ENCODE measurements at places on chromosomes 5 and 9.

DNA sequence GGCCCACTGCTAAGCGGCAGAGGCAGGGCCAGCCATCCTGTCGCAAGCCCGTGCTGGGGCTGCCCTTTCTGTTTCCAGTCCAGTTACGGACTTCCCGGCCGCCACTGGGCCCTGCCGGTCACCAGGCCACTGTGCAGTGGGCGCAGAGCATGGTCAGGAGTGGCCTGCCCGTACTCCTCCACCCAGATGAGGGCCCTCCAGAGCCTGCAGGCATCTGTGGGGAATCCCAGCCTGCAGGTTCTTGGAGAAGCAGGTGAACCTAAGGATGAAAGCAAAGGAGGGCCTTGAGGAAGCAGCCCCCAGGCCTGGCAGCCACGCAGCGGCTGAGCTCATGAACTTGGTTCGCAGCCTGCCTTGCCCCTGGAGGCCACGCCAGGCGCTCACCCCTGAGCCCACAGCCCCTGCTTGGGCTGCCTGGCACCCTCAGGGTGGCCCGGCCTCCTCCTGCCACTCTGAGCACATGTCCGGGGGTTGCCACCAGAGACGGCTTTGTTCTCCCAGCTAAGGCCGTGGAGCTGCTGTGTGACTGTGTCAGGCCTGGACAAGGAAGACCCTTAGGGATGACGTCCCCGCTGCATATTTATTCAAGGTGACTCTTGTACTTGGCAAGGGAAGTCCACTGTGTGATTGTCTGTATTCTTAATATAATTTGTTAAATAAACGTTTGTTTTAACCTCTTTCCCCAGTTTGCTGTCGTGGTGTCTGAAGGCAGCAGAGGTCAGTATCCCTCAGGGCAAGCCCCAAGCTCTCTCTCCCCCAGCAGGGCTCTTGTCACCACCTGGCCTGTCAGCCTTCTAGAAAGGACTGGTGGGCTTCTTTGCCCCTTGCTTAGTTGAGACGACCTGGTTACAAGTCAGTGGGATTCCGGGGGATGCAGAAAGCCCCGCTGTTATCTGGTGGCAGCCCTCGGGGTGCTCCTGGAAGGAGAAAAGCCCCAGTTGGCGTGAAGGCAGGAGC is 107.1 kb upstream of the LMX1B start:
- no peak for DNase-seq

- no peak for DNase-seq
Observed at GRCh38 chr9:114061292-114061691, 16.8 kb downstream of the AMBP start.

DNA sequence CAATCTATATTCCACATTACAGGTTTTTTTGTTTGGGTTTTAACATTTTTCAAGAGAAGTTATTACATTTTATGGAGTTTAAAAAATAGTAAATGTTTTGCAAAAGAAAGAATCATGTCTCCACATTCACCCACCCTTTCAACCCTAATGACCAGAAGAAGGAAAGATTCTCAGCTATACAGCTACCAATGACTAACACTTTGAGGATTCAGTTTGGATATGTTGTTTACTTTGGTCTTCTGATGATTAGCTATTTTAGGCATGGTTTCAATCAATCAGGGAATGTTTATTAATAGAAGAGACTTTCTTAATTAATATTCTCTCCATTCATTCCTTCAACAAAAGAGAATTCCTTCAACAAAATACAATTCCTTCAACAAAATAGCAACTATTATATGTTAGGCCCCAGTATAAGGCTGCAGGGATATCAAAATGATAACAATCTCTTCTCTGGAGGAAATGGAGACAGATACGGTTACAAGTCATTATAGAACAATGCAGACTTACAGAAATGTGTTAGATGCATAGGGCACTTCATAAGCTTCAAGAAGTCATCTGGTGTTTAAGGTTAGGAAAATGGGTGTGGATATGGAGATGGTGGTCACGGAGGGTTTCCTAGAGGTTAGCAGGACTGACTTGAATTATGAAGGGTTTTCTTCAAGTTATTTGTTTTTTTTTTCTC is 9.3 kb upstream of the NR3C1 start:
- no peak for DNase-seq

GRCh38 chr5:123819833-123820232 is 307.9 kb downstream of the CSNK1G3 start:
- no peak for DNase-seq

- DNase-seq, result no peak
Observed at GRCh38 chr5:66144834-66145390, 812 bp downstream of the SREK1 start.

DNA sequence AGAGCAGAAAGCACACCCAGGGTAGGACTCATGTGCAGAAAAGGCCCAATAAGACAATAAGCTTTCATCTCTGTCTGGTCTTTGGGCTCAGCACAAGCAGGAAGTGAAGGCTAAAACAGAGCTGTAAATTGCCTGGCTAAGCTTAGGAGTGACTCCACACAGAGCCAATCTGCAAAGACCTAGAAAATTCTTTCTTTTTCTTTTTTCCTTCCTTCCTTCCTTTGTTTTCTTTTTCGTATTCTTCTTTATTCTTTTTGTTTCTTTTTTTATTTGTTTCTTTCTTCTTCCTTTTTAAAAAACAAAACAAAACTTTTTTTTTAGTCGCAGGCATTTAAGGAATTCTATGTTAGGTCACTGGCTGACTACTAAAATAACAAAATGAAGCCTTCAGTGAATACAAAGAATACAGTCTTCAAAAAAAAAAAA is 12.2 kb downstream of the SLC35A4 start:
- no peak for DNase-seq

- no peak for DNase-seq
Observed at GRCh38 chr9:129449066-129449465, 171.8 kb downstream of the C9orf50 start.

GRCh38 chr9:89532478-89532877 is 34.6 kb upstream of the SEMA4D start:
- DNase-seq, result peak; percentile 52

DNA sequence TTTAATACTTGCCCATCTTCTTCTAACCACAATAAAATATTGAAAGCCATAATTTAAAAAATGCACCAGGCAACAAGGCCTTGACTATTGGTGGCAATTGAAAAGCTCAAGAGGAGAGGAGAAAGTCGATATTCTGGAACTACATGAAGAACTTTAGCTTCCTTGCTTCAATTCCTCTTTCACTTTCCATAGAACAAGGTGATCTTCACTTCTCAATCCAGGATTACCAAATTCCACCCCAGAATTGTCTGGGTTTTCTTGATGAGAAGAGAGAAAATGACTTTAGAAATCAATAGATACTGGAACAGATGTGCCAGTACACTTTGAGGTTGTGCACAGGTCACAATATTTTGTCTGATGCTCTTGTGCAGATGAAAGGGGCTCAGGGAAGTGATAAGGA is 52.2 kb downstream of the PTCD2 start:
- no peak for DNase-seq

DNA sequence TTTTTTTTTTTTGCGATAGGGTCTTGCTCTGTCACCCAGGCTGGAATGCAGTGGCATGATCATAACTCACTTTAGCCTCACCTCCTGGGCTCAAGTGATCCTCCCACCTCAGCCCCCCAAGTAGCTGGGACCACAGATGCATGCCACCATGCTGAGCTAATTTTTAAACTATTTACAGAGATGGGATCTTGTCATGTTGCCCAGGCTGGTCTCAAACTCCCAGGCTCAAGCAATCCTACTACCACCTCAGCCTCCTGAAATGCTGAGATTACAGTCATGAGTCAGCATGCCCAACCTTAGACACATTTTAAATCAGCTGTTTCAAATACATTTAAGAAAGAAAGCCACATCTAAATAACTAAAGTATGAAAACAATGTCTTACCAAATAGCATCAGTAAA is 439.0 kb downstream of the EBF1 start:
- no peak for DNase-seq

All from CD4-positive, alpha-beta T cell treated with Interleukin-15 for 4 hours (primary cell).